ENCODE measurements at places on chromosomes 7 and 10.

GRCh38 chr10:88037623-88038022 lies 174.2 kb downstream of the PTEN start:
- no peak for DNase-seq

DNA sequence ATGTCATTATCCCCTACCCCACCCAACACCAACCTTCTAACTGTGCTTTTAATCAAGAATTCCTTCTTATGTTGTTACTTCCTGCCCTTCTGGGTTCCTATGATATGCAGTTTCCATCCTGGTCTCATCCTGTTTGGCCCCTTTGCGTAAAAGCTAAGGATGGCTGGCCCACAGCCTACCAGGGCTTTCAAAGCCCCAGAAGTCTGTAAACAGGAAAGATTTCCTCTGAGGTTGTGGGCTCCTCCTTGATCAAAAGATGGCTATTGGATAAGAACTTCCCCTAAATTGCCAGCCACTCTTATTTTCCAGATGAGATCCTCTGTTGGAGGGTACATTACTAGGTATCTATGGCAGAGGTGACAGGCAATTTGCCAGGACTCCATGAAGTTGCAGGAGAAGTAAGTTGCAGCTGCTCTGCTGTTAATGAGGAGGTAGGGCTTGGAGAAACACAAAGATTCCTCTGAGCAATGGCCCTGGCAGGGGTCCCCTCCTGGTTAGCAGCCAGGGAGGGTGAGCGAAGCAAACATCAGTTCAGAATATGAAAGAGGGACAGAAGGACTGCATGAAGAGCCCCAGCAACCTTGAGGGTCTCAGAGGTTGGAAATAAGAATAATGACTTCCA lies 32.1 kb downstream of the NRP1 start:
- no peak for DNase-seq

- no peak for DNase-seq
Measured at GRCh38 chr10:43188702-43189101, 50.5 kb downstream of the CSGALNACT2 start.

DNA sequence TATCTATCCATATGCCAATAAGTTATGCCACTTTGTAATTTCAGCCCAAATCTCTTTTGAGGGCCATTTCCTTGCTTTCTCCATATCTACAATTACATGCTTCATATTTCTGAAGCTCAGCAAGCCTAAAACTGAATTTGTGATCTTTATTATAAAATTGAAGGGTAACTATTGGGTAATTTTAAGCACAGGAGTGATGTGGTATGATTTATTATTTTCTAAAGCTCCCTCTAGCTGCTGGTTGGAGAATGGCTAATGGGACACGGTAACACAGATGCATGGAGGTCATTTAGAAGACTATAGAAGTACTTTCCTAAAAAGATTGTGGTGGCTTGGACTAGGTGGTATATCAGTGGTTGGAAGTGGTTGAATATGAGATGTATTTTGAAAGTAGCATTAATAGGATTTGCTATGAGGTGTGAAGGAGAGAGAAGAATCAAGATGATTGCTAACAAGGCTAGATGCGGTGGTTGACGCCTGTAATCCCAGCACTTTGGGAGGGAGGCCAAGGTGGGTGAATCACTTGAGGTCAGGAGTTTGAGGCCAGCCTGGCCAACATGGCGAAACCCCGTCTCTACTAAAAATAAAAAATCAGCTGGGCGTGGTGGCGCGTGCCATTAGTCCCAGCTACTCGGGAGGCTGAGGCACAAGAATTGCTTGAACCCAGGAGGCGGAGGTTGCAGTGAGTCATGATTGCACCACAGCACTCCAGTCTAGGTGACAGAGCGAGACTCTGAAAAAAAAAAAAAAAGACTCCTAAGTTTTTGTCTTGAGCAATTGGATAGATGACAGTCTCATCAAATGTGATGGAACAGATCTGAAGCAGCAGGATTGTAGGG lies 13.9 kb downstream of the KLHDC10 start:
- no peak for DNase-seq

GRCh38 chr7:47440320-47440719 lies 141.6 kb downstream of the TNS3 start:
- no peak for DNase-seq

DNA sequence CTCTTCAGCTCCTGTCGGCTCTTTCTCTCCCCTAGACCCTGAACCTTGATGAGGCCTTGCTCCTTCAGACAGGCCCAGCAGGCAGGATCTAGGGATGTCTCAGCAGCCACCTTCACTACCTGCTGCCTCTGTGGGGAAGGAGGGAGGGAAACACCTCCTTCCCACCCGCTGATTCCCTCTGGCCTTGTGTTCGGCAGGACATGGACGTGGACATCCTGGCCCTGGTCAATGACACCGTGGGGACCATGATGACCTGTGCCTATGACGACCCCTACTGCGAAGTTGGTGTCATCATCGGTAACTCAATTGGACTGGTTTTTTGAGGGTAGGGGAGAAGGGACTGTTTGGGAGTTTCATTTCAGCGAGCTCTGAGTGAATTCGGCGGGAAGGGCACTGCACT lies 20.3 kb downstream of the HKDC1 start:
- no peak for DNase-seq

DNA sequence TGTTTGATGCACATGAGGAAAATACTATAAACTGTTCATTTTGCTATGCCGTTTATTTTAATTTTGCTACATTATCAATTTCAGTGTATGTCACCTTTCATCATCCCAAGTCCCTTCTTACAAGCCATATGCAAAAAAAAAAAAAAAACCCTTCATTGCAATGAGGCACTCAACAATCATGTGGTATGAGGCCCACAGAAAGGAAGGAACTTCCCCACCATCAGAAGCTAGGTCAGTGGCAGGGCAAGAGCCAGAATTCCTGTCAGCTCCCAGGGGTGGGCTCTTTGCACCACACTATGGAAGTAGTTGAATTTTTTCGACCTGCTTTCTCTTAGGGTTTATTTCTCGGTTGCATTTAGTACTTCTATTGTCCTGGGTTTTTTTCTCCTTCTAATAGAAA lies 75.4 kb downstream of the NOC3L start:
- no peak for DNase-seq

DNA sequence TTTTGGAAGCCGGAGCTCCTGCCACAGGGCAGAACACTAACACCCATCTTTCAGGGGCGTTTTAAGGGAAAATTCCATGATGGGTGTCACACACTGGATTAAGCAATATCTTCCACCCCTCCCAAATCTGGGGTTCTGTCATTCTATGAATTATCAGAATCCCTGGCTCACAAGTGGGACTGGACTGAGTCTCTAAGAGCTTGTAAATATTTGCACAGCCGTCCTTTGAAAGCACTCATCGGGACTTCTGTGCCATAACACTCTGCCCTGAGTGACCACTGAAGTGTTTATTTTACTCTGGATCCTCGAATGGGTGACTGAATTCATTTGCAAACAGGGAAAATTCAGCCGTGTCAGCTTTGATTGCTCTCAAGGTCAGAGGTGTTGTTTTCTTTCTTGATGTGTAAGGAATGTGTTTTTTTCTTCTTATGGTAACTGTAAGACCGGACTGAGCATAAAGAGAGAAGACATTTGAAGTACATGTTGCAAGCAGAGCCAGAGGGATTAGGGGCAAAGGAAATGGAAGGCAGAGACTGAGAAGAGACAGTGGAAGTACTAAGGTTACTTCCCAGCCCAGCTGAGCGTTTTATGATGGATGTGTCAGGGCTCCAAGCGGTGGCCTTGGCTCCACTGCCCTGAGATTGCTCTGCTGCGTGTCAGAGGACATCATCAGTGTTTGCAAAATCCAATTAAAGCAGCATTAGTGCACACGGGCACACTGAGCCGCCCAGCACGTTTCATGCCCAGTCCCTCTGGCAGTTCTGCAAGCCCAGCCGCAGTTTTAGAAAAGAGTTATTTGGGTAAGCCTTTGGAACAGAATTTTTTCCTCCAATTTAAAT lies 17.7 kb upstream of the GTPBP4 start:
- DNase-seq, result no peak

Data from GOT3 (cell line).